ENCODE measurements at places on chromosomes 2 and 18.

DNA sequence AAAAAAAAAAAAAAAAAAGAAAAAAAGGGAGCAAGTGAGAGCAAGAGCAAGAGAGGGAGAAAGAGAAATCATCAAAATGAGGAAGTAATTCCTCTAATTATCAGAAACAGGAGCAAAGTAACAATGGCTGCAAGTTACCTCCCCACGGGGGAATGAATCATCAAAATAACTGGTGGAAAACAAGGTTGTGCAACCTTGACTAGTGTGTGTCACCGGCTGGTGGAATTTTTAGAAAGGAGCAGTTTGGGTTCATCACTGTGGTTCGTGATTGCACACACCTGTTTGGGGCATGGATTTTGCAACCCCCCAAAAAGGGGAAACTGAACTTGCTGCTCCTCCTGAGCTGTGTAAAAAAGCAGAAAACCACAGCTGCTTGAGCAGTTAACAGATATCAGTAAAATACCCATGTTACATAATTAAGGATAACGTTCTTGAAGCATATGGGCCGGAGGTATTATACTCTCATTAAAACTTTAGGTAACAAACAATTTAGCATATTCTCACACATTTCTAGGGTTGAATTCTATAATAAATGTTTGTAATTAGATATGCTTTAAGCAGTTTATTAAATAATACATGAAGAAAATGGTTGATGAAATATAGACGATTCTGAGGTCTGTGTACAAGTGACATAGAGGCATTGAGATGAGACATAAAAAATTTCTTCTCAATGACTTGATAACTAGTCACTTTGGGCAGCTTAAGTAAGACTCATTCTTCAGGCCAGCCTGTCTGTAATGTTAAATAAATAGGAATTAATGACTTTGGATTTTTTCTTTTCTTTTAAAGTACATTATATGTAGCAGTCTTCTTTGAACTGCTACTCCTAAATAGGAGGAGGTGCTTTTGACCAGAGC, 184.2 kb upstream of the ZEB2 start:
- DNase-seq: no peak

DNA sequence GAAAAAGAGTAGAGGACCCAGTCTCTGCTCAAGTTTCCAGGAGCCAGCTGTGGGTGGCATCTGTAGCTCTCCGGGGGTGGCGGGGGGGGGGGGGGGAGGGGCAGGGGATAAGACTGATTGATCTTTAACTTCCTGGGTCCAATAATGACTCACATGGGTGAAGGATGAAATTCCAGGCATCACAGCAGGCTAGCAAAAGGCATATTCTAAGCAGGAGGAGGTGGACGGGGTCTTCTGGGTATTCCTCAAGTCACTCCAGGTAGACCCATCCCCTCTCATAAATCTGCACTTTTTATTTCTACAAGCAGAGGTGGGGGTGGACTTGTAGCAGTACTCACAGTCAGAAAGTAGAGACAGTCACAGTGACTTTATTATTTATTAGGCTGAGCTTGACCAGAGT, 85.5 kb upstream of the TMEM247 start:
- no peak for DNase-seq

GRCh38 chr2:84380875-84381274, 78.2 kb downstream of the SUCLG1 start:
- DNase-seq: no peak

DNA sequence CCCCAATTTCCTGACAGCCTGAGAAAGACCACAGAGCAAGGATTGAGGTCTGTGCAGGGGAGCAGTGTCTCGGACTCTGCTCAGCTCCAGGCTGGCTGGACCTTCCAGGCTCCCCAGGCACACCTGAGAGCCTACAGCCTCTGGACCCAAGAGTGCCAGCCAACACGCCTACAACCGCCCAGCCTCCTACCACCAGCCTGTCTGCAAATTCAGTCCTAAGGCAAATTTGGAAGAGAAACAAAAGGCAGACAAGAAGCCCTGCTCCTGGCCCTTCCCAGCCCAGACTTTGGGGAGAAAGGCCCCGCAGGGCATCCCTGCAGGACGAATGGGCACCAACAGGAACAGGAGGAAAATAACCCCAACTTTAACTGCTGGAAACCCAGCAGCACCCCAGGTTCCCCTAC, 1.9 kb downstream of the HS6ST1 start:
- no peak for DNase-seq

GRCh38 chr2:239121600-239122012, 273.7 kb downstream of the TWIST2 start:
- DNase-seq: no peak

DNA sequence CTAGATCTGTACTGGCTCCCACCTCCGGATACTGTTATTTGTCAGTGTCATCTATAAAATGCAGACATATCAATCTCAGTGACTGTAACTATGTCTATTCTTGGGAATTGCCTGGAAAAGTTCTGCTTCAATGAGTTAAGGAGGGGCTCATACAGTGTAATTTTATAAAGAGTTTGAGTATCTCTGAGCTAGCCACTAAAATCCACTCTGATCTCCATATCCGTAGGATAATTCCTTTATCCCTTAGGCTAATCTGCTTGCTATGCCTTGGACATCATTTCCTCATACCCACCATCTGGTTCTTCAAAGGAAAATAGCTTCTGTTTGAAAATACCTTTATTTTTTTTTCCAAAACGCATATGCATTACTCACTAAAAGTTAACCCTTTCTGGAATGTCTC, 863.2 kb downstream of the SUCLG1 start:
- no peak for DNase-seq

- no peak for DNase-seq
Observed at GRCh38 chr2:227815066-227815465, 1.4 kb downstream of the CCL20 start.

GRCh38 chr2:16663121-16663905, 2.3 kb downstream of the CYRIA start:
- no peak for DNase-seq

DNA sequence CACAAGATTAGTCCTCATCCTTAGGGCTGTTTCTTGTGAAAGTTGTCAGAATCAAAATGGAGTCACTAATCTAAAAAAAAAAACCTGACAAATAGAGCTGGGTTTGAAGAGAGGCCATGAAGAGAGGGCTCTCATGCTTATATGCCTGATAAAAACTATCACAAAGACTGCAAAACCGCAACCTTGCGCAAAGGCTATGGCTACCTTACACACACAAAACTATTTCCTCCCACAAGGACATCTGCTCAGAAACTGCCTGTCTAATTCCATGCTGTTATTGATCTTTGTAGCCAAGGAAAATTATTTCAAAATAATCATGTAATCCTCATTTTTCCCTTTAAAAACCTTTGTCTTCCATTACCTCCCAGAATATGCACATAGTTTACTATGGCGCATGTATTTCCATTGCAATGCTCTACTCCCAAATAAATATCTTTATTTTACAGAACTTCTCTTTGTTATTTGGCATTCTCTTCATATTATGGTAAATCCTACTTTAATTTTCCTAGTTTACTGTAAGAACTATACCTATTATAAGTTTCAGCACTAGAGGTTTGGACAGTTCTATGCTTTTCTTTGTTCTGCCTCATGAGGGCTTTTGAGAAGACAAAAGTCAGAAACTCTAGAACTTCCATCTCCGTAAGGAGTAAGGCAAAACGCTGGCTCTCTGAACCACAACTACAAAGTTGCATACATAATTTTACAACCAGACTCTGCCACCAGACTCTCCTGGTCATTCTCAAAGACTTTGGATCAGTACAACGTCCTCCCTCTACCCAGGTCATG, 9.6 kb upstream of the DPYSL5 start:
- no peak for DNase-seq

DNA sequence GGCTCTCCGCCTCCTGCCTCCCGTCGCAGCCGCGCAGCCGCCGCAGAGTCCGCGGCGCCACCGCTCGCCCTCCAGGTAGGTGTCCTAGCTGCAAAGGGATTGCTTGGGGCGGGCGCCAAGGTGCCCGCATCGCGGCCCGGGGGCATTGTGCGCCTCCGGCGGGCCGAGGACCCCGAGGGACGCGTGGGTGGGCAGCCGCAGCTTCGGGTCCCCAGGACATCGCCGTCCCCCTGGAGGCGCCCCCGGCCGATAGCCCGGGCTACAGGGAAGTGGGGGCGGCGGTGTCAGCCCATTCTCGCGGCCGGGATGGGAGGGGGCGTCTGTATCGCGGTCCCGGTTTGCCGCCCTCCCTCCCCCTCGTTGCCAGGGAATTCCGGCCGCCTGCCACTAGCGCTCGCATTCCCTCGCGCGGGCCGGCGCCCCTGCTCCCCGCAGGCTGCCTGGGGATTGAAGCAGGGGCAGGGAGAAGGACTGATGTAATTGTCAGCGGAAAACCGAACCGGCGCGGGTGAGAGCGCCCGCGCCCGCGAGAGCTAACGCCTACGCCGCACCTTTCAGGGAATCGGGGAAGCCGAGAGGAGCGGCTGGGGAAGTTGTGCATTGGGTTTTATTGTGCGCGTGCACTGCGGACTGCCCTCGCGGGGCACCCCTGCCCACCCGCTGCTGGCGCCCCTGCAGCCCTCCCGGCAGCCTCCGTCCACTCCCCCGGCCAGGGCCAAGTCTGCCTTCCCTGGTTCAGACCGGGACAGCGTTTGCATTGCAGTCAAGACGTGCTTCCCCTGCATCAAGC, 483 bp downstream of the OSBPL6 start:
- DNase-seq: no peak

GRCh38 chr18:60649842-60650536, 277.4 kb upstream of the MC4R start:
- no peak for DNase-seq

DNA sequence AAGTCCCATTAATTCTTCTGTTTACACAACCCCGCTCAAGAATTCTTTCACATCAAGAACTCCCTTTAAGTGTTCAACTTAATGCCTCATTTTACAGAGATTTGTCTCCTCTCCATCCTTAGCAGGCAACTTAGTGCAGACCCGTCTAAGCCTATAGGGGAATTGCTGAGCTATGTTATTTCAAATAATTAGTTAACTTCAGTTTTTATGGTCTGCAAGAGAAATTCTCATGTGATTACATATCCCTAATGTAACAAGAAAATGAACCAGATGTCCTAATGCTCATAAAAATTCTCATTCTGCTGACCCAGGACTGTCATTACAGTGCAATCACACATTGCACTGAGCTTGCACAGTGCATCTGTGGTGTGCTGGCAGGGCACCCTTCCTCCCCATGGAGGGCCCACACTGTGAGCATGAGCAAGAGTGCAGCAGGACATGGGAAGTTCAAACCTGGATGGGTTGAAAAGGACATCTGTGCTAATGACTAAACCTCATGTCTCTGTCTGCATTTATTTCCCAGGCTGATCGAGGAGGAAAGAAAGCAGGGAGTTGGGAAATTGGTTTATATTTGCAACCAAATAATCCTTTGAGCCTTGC, 97.1 kb downstream of the COL5A2 start:
- DNase-seq: no peak

GRCh38 chr2:84022810-84023431, 436.2 kb downstream of the SUCLG1 start:
- DNase-seq: no peak

- DNase-seq: no peak
Observed at GRCh38 chr2:88307817-88308216, 137.7 kb downstream of the THNSL2 start.

DNA sequence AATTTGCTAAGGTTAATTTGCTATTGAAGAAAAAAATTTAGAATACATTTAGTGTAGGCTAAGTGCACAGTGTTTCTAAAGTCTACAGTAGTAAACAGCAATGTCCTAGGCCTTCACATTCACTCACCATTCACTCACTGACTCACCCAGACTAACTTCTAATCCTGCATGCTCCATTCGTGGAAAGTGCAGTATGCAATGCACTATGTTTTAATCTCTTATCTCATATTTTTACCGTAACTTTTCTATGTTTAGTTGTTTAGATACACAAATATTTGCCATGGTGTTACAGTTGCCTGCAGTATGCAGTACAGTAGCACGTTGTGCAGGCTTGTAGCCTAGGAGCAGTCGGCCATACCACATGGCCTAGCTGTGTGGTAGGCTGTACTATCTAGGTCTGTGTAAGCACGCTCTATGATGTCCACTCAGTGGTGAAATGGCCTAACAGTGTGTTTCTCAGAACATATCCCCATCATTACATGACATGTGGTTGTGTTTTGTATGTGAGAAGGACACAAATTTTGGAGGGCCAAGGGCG, 18.1 kb upstream of the RFX8 start:
- no peak for DNase-seq

GRCh38 chr2:111632661-111633060, 251.3 kb downstream of the ANAPC1 start:
- DNase-seq: no peak

DNA sequence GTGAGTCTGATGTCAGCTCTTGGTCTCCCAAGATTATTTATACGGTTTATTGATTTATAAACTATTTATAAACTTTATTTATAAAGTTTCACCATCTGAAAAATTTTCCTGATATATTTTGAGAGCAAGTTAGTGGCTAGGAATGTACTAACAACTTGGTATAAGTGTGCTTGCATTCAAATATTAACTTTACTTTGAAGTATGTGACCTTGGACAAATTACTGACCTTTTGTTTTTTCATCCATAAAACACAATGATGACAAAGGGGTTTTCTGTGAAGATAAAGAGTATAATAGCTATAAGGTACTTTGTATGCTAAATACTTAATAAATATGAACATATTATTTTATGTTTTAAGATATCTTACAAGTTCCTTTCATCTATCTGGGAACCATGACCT, 221.7 kb downstream of the GCA start:
- DNase-seq: no peak

DNA sequence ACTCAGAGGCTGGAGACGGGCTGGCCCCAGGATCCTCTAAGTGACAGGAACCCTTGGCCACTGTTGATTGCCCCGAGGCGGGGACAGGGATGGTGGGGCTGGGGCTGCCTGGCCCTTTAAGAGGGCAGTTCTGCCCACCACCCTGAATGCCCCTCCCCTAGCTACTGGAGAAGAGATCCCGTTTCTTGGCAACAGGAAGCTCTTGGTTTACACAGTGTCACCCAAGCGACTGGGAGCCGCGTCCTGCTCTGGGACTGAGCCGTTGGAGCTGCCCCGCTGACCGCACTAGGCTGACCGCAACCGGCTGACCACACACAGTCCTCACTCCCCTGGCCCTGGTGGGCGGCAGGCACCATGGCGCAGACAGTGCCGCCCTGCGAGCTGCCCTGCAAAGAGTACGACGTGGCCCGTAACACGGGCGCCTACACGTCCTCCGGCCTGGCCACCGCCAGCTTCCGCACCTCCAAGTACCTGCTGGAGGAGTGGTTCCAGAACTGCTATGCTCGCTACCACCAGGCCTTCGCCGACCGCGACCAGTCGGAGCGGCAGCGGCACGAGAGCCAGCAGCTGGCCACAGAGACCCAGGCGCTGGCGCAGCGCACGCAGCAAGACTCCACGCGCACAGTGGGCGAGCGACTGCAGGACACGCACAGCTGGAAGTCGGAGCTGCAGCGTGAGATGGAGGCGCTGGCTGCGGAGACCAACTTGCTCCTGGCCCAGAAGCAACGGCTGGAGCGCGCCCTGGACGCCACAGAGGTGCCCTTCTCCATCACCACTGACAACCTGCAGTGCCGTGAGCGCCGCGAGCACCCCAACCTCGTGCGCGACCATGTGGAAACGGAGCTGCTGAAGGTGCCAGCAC, at the start of gene TEKT4:
Gene TEKT4 (plus strand): TSS at position 205 of the 862 bp plus-strand sequence. CDS start 150 bp downstream, at position 355.
- no peak for DNase-seq

Measured in activated T-helper 1 cell treated with Interleukin-2 at 50 U/mL for 16 hours (primary cell).